Urinary bladder (tissue), 4 donors: ENCODE measurements at places on chromosomes 12 and 14. TPM values are rescaled to one million over a fixed set of nuclear protein-coding genes. Genes with fewer than 3 reads are reported as not detected.

DNA sequence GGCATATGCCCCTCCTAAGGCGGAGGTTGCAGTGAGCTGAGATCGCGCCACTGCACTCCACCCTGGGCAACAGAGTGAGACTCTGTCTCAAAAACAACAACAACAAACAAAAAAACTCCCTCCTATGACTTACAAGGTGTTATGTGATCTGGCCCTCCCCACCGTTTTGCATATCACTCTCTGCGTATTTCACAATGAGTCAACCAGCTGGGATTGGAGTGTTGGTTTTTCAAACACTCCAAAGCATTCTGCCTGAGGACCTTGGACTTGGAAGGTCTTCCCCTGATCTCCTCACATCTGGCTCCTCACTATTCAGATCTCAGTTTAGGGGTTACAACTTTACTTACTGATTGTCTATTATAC lies 14.0 kb downstream of the MANSC1 start:
- DNase-seq: no peak

The TUBA1A gene
- 645 TPM for total RNA-seq

- DNase-seq: no peak
Observed at GRCh38 chr14:68495101-68496039, 297.5 kb downstream of the ZFP36L1 start.

- no peak for DNase-seq
Observed at GRCh38 chr12:105983622-105984320, 155.0 kb downstream of the NUAK1 start.

DNA sequence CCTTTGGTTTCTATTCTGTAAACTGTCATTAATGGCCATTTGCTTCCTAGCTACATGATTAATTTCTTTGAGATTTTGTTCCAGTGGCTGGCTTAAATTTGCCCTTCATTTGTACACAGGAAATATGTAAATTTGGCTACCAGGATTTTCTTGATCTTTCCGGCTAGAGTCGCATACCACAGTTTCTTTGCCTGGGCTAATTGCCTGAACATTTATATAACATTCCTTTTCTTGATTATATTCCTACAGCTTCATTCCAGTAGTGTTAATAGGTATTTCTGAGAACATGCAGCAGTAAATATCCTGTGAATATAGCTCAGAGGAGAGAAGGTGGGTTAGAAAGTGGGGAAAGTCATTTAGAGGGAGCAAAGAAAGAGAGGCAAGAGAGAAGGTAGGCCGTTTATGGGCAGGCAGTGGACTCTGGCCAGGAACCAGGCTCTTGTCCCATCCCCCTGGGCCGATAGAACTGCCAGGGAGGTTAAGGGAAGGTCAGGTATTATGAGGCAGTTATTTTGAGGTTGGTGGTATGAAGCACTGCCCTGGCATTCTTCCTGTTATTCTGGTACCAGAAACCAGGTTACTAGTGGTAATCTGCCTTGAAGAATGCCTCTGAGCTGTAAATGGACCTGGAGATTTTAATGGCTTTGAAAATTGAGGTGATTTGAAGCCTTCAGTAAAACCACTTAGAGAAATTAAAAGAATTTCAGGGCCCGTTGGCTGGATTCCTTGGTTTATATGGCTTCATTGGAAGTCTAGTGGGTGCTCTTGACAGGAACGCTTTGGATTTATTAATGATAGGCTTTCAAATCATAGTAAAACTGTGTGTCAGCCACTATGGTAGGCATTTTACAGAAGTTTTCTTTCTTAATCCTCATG lies 4.4 kb downstream of the RNF10 start:
- DNase-seq: no peak

The SCN8A gene
- total RNA-seq: 2.6 TPM

The POP5 gene
- total RNA-seq: 25.4 TPM

The ACRBP gene
- total RNA-seq: 1.1 TPM

The RNF212B gene
- total RNA-seq: not detected

DNA sequence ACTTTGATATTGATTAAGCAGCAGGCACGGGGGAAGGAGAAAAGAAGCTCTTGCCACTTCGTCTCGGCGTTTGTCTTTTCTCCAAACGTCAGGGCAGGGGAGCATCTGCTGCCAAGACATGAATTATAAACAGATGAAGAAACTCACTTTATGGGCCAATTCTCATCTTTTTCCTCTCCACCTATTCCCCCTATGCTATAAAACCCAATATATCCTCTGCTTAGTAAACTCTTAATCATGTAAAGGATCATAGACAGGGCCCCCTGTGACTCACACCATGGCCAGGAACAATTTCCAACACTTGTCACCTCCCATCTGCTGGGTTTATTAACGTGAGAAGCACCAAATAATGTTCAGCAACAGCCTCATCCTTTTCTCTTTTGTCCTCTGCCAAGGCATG lies 1092.1 kb upstream of the TMEM132C start:
- DNase-seq: no peak

DNA sequence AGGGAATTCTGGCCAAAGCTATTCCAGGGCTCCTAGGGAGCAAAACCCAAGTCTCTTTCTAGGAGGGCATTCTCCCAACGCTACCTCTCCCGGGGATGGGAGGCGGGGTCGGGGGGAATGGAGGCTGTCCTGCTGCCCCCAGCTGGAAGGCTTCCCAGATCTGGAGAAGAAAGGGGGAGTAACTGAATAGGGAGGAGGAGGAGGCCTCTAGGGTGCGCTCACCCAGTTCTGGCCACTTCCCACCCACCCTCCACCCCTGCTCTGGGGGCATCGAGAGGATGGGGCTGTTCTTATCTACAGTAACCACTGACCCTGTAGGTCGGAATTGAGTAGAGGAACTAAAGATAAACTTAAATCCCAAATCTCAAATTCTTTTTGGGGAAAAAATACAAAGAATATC lies 579 bp upstream of the RNASE1 start:
- DNase-seq: no peak

- DNase-seq: no peak
Observed at GRCh38 chr12:129973236-129973961, 69.6 kb upstream of the TMEM132D start.

GRCh38 chr14:60092526-60092920 lies 800 bp downstream of the PCNX4 start:
- DNase-seq: peak; percentile 20

DNA sequence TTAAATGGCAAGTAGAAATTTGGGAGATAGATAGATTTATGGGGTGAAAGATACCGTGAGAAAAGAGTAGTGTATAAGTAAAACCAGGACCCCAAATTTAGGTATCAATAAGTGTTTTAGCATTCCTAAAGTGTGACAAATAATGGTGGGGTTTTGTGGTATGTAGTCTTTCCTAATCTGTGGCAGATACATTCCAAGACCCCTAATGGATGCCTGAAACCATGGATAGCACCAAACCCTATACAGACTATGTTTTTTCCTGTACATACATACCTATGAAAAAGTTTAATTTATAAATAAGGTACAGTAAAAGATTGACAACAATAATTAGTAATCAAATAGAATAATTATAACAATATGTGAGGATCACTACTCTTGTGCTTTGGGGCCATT lies 14.4 kb upstream of the TCP11L2 start:
- no peak for DNase-seq

The GPR162 gene
- total RNA-seq: 6.4 TPM

The NCAPD2 gene
- 30.2 TPM for total RNA-seq

GRCh38 chr12:68890701-68891113 lies 42.3 kb downstream of the CPM start:
- DNase-seq: no peak

The CHURC1 gene
- 75.5 TPM for total RNA-seq
